GM12865 (cell line): ENCODE measurements at places on chromosomes 11 and 22.

GRCh38 chr11:117610901-117611300 is 186.1 kb downstream of the DSCAML1 start:
- no peak for DNase-seq

DNA sequence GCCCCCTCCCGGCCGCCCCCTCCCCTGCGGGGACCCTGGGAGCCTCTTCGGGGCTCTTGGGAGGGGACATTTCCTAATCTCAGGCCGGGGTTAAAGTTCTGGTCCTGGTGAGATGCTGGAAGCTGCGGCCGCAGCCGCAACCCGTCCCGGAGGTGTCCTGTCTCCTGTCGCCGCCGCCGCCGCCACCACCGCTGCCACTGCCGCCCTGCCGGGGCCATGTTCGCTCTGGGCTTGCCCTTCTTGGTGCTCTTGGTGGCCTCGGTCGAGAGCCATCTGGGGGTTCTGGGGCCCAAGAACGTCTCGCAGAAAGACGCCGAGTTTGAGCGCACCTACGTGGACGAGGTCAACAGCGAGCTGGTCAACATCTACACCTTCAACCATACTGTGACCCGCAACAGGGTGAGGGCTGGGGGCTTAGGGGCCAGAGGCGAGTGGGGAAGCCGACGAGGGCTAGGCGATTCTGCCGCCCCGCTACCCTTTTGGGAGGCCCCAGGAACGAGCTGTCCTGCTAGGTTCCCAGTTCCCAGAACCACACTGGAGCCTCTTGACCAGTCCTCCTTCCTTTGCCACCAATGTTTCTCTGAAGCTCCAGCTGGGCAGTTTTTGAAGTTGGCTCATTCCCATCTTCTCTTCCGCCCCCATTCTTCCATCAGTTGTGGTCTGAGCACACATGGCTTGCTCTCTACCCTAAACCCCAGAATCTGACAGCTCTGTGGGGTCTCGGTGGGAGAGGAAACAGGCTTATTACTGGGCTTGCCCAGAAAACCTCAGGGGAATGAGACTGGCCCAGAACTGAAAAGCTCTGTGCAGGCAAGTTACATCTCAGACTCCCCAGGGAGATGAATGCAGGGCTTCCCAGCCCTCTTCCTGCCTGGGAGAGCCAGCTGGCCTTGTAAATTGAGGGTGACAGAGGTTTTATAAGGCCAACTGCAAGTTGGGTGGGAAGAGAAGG is 781 bp downstream of the SIDT2 start:
- peak; percentile 59 for DNase-seq

- DNase-seq, result no peak
Measured at GRCh38 chr11:131522851-131523250, 152.4 kb downstream of the NTM start.

GRCh38 chr11:70433038-70433437 is 34.7 kb downstream of the CTTN start:
- DNase-seq, result no peak

GRCh38 chr22:17501679-17502285 is 61.5 kb upstream of the SLC25A18 start:
- peak; percentile 80 for DNase-seq

- no peak for DNase-seq
Measured at GRCh38 chr11:121958323-121958970, 157.6 kb downstream of the BLID start.

DNA sequence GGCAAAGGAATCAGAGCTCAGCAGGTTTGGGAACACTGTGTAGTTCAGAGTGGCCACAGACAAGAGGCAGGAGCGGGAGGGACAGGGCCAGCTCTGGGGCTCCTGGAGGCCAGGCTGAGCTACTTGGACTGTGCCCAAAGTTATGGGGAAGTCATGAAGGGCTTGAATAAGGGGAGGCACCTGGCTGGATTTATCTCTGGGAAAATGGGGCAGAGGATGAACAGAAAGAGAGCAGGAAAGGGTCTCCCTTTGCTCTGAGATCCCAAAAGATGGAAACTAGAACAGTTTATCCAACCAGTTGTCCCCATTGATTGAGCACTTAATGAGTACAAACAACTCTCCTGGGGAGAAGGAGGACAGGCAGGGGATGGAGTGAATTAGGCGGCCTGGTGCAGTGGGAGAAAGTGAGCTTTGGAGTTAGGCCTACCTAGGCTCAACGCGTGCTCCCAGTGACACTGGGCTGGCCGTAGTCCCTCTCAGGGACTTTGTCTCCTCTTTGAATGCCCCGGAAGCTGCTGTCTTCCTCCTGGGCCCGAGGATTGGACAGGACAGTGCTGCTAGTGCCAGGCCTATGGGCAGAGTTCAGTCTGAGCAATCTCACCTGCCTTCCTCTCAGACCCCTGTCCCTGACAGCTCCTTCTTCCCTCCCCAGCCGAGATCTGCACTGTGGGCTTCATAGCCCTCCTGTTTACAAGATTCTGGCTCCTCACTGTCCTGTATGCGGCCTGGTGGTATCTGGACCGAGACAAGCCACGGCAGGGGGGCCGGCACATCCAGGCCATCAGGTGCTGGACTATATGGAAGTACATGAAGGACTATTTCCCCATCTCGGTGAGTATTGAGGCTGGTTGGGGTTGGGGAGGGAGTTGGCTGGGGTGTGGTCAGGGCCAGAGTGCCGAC is 2.0 kb downstream of the MOGAT2 start:
- DNase-seq, result no peak

DNA sequence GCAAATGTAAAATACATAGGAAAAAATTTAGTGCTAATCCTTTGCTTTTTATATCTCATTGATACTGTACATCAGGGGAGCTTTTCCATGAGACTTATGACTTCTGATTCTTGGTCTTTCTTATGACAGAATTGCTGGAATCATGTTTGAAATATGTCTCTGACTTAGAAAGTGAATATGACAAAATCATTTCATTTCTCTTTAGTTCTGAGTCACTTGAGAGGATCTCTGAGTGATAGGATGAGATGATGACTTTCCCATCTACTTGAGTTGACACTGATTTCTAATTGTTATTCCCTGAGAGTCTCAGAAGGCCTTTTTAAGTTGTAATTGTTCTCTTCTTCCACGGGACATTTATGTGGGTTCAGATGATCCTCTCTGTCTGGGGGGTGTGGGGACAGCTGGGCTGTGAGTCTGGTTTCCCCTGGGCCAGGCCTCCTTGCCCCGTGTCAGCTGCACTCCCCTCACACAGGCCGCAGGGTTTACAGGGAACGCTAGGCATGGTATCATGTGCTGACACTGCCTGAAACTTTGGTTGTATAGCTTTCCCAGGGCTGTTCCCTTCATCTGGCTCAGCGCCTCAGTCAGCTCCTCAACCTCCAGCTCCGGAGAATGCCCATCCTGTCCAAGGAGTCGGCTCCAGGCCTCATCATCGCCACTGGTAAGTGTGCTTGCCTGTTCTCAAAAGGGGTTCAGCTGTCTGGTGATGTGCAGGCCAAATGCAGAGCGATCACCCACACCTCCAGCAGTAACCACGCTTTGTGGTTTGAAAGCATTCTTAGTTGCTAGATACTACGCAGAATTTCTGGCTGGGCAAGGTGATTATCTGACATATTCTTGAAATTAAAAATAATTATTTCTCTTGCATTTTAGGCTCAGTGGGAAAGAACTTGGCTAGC is 69.5 kb upstream of the SORL1-AS1 start:
- DNase-seq, result no peak

GRCh38 chr11:12687740-12688139 is 13.5 kb downstream of the TEAD1 start:
- DNase-seq, result no peak

- DNase-seq, result peak; percentile 57
Measured at GRCh38 chr11:65424205-65425104, 1.9 kb downstream of the NEAT1 start.

GRCh38 chr11:63997104-63997700 is 11.0 kb downstream of the OTUB1 start:
- no peak for DNase-seq

DNA sequence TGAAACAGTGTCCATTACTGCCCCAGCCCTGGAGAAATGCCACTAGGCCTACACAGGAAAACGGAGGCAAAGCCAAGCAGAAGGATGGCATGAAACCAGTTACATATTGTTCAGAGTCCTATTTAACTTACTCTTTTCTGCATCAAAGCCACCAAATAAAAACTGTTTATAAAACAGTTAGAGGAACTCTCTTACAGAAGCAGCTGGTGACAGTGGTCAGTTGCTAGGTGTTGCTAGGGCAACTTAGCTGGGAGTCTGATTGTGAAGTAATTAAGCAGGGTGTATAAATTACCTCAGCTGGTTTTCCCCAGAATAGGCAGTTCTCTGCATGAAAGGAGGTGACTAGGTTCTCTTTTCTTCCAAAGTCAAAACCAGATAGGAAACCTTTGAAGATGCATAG is 115.6 kb upstream of the ZBED5 start:
- no peak for DNase-seq

DNA sequence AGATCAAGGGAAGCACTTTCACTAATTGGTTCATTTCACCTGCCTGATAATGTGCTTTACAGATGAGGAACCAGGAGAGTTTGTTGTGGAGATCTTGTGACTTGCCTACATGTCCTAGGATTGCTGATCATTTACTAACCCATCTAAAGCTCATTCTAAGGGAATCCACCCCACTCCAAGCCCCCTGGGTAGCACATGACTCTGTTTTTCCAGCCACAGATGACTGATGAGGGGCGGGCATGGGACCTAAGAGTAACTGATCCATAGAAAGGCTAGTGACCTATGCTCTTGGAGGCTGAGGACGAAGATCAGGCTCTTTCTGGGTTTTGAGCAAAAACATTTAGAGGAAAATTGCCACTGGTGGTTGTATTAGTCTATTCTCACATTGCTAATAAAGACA is 378.1 kb downstream of the CADM1 start:
- no peak for DNase-seq

GRCh38 chr11:95796501-95796900 is 6.2 kb downstream of the CEP57 start:
- no peak for DNase-seq

DNA sequence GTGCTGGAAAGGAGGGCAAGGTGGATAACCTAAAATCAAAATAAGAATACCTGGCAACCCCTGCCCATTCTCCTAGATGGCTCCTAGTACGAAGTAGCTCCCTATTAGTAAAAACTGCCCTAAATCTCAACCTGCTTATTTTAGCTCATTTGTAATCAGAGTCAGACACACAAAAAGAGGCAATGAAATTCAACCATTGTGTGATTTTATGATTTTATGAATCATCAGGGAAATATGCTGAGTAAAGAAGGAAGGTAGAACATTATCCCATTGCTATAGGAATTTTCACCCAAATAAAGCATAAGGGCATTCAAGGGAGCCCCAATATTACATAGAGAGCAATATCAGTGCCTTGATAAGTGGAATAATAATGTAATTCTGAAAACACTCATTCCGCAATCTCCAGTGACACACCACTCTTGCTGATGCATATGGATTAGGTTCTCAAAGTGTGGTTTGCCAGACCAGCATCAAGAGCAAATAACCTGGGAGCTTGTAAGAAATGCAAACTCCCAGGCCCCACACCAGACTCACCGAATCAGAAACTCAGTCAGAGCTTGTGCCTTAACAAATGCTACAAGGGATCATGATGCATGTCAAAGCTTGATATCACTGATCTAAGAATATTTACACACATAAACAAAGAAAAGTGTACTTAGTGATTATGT is 789.6 kb downstream of the DLG2 start:
- no peak for DNase-seq

DNA sequence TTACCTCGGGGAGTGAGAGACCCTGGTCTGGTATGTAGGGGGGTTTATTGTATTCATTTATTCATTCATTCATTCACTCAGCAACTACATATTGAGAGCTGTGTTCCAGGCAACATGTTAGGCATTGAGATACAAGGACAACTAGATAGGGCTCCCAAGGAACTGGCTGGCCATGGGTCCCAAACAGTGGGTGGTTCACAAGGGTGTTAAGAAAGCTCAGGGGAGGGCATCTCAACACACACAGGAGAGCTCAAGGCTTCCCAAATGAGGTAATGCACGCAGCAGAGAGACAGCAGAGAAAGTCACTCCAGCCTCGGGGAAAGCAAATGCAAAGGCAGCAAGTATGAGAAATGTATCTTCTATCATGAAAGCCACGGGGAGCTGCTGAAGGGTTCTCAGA is 51.8 kb downstream of the BTG4 start:
- DNase-seq, result no peak

GRCh38 chr11:130161441-130162145 is 2.0 kb downstream of the ST14 start:
- no peak for DNase-seq

DNA sequence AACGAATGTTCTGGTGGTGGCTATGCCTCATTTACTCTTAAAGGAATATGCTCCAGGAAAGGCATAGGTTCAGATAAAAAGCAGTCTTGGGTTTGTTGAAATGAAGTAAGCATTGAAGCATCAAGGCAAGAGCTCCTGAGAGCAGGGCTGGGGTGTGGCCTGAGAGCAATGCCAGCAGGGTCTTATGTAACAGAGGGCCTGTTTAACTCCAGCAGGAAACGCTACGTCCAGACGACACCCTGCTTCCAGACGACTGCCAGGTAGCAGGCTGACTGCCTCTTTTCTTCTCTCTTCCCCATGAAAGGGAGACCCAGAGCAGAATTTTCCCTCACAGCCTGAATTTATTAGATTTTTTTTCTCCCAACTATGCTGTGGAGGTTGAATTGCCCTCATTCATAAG is 127.2 kb upstream of the SLC5A12 start:
- no peak for DNase-seq

GRCh38 chr11:1603629-1604028 is 4.6 kb downstream of the KRTAP5-3 start:
- no peak for DNase-seq

- no peak for DNase-seq
Measured at GRCh38 chr22:19368876-19369275, 62.7 kb downstream of the HIRA start.

DNA sequence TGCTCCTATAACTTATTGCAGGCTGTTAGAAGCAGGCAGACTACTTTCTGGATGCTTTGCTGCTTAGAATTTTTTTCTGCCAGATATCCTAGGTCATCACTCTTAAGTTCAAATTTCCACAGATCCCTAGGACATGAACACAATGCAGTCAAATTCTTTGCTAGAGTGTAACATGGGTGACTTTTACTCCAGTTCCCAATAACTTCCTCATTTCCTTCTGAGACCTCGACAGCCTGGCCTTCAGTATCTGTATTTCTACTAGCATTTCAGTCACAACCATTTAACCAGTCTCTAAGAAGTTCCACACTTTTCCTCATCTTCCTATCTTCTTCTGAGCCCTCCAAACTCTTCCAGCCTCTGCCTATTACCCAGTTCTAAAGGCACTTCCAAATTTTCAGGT is 60.4 kb upstream of the ZBED5 start:
- no peak for DNase-seq
